ENCODE measurements at places on chromosomes 6 and 20.
A peak's percentile ranks its signal among the peaks of the same experiment; 100 is the strongest.

DNA sequence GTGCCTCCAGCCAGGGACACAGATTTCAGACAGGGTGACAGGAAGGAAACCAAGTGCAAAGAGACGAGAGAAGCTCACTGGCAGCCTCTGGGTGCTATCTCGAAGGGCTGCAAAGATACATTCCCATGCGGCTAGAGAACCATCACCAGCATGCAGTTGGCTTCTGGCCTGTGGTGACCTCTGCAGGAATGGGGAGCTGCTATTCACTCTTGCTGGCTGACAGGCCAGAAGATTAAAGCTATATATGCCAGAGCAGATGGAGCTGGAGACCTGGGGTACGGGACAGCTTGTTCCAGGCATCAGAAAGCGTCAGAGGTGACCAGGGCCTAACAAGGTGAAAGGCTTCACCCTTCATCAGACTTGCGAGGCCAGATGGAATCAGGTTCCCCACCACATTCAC lies 20.0 kb downstream of the MAP1LC3A start:
- DNase-seq, result no peak

GRCh38 chr20:42082611-42083010 lies 464.4 kb upstream of the CHD6 start:
- DNase-seq, result no peak

DNA sequence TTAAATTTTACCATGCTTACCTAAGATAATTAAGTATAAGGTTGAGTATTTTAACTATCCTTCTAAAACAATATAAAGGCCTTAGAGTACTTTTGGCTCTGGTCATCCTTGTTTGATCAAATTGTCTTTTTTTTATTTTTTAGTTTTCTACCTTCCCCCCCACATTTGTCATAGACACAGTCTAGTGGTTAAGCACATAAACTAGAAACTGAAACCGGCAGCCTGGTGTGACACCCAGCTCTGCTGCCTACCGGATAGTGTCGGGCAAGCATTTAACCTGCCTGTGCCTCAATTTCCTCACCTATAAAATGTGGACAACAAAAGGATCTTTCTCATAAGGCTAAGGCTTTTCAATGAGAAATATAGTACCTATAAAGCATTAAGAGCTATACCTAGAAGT lies 21.6 kb upstream of the TULP4 start:
- DNase-seq, result no peak

DNA sequence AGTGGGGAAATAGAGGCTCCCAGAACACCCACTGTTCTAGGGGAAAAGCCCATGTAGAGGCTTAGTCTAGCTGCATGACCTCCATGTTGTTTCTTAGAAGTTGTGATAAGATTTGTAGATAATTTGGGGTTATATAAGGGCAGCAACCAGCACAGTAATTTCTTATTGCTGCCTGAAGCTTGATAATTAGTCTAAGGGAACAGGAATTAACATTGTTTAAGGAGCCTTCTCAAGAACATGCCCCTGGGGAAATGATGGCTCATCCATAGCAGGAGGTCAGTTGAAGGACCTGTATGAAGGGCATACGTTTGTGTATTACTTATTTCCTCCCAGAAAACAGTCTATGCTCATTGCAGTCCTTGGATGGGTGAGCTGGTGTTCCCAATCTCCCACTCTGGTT lies 170.7 kb upstream of the SCGN start:
- no peak for DNase-seq

GRCh38 chr6:150930841-150931240 lies 65.3 kb downstream of the MTHFD1L start:
- no peak for DNase-seq

DNA sequence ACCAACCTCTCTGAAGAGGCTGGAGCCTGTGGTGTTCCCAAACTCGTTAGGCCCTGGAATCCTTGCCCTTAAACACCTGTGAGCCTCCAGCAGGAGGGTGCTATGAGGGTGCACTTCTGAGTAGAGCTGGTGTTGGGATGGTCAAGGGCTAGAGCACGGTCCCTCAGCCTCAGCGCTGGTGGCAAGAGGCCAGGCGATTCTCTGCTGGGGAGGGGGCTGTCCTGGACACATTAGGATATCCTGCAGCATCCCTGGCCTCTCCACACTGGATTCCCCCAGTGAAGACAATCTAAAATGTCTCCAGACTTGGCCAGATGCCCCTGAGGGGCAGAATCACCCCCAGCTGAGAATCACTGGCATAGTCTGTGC lies 157.8 kb downstream of the SYCP2 start:
- DNase-seq, result no peak

DNA sequence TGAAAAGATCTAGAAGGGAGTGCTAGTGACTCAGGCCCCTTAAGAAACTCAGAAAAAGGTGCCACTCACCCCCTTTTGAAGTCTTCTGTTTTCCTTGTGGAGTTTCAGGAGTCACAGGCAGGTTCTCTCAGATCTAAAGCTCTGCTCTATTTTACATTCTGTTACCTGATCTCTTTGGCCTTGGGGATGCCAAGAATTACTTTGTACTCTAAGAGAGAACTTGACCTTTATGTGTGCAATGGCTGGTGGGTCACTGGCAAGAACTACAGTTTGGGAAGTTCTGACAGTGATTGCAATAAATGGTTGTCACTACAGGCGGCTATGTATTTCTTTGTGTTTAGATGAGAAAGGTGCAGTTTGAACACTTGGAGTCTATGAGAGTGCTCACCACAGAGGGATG lies 24.2 kb upstream of the ENPP4 start:
- no peak for DNase-seq

DNA sequence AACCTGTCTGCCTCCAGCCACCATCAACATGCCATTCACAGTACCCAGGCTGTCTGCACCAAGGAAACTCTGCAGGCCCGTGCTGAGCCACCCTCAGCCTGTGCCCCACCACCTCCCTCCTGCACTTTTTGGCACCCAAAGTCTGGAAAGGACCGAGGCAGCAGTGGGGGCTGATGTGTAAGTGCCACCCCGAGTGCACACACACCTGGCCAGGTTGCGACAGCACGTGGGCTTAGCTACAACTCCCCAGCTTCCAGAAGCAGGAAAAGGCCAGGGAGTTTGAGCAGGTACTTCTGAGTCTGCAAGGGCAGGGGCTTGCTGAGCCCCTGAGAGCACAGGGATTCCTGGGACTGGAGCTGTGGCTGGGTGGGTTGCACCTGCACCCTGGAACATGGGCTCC lies 303.3 kb upstream of the OPRM1 start:
- DNase-seq, result no peak

- DNase-seq, result no peak
These were observed 293.8 kb downstream of the FRK start for GRCh38 chr6:115766745-115767462.

DNA sequence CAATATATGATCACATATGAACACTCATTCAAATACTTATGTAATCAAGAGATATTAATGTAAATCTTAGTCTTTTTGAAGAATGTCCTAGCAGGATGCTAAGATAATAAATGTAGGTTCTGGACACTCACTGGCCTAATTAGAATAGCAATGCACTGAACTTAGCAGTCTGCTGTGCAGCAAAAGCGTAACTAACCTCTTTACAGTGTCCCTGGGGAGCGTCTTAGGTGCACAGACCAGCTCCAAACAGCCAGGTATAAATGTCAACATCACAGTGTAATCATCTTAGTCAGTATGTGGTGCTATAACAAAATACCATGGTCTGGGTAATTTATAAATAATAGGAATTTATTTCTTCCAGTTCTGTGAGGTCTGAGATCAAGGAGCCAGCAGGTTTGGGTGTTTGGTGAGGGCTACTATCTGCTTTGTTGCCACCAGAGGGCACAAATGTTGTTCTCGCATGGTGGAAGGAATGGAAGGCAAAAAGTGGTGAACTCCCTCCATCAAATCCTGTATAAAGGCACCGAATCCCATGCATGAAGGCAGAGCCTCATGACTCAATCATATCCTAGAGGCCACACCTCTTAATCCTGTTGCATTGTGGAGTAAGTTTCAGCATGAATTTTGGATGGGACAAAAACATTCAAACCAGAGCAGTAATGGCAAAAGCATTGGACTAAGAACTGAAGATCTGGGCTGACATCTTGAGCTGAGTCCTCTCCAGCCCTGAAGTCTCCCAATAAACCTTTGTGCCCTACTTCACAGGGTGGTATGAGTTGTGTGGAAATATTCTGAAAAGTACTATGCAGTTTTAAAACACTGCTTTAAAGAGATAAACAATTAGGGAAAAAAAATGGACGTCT lies 41.8 kb upstream of the FOXO3 start:
- DNase-seq, result peak; percentile 5
